ENCODE measurements at places on chromosomes 1 and 21.

DNA sequence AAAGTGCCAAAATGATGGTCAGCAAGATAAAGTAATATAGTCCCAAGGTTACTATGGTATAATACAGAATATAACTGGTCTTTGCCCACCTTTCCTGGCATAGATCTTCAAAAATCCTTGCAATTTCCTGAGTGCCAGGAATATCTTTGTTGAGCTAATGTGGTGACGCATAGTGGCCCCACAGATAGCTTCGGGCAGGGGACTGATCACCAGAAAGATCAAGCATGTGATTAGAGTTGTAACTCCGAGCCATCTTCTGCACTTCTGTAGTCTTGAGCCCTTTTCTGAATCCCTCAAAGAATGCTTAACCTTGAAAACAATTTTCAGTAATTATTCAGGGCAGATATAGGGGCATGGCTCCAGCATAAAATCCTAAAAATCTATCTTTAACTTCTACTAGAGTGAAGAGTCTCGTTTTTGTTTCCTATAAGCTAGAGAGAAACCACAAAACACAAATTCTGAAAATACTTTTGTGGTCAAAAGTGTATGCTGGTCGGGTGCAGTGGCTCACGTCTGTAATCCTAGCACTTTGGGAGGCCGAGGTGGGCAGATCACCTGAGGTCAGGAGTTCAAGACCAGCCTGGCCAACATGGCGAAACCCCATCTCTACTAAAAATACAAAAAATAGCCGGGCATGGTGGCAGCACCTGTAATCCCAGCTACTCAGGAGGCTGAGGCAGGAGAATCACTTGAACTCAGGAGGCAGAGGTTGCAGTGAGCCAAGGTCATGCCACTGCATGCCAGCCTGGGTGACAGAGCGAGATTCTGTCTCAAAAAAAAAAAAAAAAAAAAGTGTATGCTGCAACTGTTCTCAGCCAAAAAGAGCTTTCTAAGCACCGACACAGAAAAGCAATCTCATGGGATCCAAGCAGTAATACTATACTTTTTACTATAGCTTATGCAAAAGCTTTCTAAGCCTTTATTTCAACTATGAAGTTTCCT is 62.8 kb downstream of the NVL start:
- no peak for DNase-seq

DNA sequence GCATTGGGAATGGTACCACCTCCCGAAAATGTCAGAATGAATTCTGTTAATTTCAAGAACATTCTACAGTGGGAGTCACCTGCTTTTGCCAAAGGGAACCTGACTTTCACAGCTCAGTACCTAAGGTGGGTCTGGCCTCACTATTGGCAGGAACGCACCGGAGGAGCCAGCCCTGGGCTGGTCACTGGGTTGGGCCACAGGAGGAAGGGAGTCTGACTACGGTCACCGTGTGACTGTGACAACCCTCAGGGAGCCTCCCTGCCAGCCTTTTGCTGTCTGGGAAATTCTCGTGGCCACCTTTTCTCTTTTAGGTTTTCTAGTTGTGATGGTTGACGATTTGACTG is 2.2 kb downstream of the IL10RB start:
- no peak for DNase-seq

- DNase-seq, result no peak
These were observed 9.4 kb downstream of the PRXL2B start for GRCh38 chr1:2595812-2596529.

DNA sequence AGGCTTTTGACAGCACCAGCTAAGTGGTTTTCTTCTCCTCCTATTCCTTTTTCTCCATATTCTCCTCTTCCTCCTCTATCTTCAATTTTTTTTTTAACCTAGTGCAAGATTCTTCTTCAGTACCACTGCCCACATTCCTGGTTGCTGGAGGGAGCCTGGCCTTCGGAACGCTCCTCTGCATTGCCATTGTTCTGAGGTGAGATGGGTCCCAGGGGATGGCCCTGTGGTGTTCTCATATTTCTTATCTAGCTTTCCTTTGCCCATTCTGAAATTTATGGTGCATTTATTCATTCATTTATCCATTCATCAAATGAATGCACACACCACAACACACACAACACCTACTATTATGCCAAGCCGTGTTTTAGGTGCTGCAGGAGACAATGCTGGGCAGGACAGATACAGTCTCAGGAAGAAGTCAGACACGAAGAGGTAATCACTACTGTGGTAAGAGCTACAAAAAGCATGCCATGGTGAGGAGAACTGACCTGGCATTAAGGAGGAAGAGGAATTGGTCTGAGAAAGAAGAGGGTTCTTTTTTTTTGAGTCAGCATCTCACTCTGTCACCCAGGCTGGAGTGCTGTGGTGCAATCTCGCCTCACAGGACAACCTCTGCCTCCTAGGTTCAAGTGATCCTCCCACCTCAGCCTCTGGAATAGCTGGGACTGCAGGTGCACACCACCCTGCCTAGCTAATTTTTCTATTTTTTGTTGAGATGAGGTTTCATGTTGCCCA is 47.5 kb upstream of the TDRD10 start:
- DNase-seq, result no peak

- no peak for DNase-seq
These were observed 1.6 kb downstream of the ST6GALNAC5 start for GRCh38 chr1:76868916-76869315.

- DNase-seq, result no peak
These were observed 16.3 kb downstream of the ATG4C start for GRCh38 chr1:62800281-62800680.

DNA sequence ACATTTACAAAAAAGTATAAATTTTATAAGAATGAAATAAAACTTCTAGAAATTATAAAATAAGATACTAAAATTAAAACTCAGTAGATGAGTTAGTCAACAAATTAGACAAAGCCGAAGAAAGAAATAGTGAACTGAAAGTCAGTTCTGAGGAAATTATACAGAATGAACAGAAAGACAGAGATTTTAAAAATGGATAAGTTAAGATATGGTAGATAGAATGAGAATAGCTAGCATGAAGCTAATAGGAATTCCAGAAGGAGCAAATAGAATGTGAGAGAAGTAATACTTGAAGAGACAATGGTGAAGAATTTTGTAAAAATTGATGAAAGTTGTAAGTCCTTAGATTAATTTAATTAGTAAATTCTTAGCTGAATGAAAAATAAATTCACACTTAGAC is 430.4 kb upstream of the RUNX1 start:
- DNase-seq, result no peak

GRCh38 chr1:172466795-172467407 is 23.0 kb upstream of the PIGC start:
- DNase-seq, result no peak

GRCh38 chr21:34580181-34580700 is 34.7 kb downstream of the RCAN1 start:
- DNase-seq, result no peak

DNA sequence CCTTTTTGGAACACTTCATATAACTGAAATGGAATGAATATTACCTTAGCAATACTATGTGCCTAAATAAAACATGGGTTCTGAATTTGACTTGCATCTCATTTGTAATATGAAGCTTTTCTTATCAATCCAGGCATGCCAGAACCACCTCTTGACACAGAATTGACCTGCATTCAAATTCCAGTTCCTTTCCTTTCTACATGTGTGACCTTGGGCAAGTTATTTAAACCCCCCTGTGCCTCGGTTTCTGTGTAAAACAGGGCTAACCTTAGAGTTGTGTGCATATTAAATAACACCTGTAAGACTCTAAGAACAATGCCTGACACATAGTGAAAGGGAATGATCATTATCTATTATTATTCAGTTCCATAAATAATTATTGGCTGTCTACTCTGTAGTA is 2.0 kb upstream of the NOS1AP start:
- no peak for DNase-seq

DNA sequence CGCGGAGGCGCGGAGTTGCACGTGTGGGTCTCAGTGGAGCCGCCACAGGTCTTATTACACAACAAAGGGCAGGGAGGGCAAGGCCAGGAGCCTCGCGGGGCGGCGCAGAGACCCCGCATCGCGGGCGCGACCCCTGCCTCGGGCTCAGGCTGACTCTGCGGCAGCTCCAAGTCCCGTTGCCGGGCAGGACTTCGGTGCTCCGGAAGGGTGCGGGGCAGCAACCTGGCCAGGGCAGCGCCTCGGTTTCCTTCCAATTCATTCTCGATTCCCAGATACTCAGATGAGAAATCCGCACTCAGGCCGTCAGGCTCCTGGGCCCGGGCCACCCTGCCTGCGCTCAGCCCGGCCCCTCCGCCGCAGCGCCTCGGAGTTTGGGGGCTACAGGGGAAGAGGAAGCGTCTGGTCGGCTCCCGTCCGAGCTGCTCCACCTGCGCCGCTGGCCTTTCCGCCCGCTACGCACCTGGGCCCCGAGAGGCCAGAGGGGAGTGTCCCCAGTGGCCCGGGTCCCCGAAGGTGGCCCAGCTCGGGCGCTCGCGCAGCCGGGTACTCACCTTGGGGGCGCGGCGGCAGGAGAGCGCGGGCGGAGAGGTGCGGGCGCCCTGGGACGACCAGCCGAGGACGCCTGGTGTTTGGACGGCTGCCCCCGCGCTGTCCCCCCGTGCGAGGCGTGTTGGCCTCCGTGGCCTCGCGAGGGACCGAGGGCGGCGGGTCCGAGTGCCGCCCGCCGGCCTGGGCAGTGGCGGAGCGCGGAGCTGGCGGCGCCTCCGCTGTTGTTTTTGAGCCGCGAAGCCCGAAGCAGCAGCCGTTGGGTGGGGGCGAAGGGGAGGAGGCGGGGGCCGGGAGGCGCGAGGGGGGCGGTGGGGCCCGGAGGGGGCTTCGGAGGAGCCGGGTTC is 1.1 kb upstream of the PRDM16 start:
- no peak for DNase-seq

GRCh38 chr21:36542312-36543101 is 62.6 kb upstream of the CLDN14 start:
- no peak for DNase-seq

DNA sequence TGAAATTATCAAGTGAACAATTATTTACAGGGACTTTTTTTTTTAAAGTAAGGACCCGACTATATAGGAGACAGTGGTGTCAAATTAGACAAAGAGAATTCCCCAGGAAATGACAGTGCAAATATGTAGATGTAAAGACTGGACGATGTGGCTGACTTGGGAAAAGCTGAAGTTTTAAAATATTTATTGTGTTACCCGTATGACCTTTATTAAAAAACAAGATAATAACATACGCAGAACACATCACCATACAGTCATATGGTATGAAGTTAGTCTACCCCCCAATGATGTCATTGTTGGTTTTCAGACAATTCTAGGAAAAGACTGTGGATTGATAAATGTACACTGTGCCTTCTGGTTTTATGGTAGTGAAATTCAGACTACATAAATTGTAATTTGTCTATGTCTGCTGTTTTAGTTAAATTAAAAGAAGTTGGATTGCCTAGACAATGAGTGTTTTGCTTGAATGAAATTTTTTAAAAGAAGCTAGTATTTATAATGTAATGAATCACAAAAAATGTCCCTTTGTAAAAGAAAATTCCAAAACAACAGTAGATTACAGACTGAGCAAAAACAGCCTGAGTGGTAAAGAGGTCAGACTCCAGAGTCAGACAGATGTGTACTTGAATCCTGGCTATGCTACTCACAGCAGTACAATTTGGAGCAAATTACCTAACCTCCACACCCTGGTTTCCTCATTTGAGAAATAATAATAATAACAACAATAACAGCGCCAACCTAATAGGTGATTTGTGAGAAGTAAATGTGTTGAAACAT is 15.5 kb upstream of the PDC start:
- DNase-seq, result no peak

DNA sequence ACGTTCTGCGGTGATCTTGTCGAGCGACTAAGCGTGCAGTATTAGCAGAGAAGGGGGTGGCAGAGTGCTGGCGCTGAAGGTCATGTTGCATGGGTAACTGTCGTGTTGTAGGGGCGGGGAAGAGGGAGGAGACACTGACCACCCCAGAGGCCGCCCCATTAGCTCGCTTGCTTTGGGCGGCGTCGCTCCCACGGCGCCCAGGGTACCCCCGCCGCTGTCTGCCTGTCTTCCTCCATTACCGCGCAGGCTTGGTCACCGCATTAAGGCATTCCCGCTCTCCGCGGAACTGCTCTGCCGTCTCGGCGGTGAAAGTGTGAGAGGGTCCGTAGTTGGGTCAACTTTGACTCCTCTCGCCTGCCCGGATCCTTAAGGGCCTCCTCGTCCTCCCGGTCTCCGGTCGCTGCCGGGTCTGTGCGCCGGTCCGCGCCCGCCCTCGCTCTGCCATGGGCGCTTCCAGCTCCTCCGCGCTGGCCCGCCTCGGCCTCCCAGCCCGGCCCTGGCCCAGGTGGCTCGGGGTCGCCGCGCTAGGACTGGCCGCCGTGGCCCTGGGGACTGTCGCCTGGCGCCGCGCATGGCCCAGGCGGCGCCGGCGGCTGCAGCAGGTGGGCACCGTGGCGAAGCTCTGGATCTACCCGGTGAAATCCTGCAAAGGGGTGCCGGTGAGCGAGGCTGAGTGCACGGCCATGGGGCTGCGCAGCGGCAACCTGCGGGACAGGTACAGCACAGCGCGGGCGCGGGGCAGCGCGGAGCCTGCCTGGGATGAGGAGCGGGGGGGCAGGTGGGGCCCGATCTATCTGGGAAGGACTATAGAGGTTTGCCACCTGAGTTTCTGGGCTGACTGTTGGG is at the start of gene MTARC2:
Gene MTARC2 (plus strand): TSS at position 234 of the 846 bp plus-strand sequence. CDS start 210 bp downstream, at position 444.
- no peak for DNase-seq

DNA sequence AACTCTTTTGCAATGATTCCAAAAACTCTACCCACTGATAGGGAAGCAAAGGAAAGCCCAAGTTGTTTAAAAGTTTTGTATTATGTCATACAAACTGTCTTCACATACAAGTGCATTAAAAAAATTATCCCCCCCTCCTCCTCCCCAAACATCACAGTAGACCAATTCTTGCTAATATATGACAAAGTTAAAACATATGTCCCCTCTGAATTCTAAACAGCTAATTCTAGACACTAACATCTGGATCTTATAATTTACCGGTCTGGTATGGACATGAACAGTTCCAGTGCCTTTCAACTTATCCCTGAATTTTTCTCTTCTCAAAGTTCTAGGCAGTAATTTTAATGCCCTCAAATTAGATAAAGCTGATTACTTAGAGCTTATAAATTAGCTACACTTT is 13.4 kb downstream of the RIT1 start:
- no peak for DNase-seq

DNA sequence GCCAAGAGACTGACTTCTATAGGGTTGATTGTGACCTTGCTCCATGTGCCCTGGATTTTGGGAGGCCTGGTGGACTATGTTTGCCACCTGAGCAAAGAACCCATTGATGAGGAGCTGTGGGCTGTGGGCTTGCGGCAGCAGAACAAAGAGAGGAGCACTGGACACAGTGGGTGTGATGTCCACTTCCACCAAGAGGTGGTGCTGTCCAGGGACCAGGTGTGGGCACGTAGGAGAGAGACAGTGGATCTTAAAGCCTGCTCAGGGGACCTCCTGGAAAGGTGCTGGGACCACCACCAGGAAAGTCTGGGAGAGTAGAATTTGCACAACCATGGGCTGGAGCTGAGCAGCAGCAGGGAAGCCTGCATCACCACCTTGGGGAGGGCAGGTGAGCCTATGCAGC is 106.7 kb upstream of the ETS2 start:
- no peak for DNase-seq

DNA sequence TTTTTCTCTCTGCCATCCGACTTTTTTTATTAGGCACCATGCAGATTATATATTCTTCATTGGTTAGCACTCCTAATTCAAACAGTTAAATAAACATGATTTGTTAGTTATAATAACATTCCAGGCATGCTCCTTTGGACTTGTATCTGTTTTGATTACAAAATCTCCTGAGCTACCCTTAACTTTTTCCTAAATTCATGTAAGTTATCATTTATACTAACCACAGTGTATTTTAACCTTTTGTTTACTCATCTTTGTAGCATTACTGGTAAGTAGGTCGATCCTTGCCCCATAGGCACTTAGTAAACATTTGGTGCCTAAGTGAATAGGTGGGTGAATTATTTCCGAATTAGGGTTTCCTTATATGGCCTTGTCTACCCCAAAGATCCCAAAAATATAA is 43.8 kb downstream of the MIER1 start:
- no peak for DNase-seq

GRCh38 chr1:238501290-238501689 is 610.6 kb upstream of the ZP4 start:
- DNase-seq, result no peak

All from stimulated activated CD4-positive, alpha-beta T cell treated with anti-CD3 and anti-CD28 coated beads, Interleukin-15, amount 100 ng/mL, for 1 hour (primary cell).